Stromal cell of bone marrow (primary cell): ENCODE measurements at places on chromosomes 2 and 18.

GRCh38 chr2:173938700-173939384 is 26.3 kb downstream of the SP3 start:
- no peak for DNase-seq

DNA sequence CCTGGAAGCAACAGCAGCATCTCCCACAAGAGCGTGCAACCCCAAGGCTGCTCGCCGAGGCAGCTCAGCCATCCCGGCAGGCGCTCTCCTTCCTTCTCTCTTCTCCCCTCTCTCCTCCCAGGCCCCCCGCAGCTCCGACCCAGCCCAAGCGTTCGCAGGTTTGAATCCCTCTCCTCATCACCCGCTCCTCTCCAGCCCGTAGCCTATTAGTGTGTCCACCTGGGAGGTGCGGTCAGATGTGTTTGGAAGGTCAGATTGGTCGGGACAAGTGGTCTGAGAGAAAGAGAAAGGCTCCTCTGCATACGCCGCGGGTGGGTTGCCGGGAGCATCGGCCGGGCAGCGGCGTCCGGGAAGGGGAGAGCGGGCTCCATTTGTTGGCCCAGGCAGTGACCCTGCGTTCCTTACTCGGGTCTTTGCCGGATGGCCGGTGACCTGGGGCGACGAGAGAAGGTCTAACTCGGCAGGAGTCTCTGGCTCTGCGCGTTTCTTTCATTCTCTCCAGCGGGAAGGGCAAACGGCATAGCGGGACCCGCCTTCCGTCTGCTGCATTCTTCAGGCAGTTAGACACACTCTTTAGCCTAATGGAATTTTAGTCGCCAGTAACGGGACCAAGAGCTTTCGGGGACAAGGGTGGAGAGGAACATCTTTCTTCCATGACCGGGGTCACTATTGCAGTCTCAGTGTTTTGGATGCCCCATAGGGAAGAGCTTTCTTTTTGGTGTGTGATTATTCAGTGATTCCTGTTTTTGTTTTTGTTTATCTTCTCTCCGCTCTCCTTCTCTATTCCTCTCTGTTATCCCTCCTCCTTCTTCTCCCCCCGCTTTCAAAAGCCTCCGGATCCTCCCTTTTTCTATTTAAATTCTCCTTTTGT is 1.1 kb upstream of the TMEFF2 start:
- no peak for DNase-seq

DNA sequence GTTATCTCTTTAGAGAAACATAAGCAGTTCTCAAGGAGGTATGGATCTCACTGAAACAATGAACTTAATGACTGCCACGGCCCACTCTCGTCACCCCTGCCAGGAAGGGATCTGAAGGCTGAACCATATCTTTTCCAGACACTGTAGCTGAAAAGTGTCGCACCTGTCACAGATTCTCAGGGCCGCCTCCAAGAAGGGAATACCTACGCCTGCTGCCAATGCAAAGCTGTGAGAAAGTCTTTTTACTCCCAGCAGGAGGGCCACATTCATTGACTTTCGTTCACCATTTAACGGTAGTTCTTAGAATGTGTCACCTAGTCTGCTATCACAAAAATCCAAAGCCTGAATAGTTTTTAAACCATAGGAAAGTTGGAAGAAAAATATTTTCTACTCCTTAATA is 66.7 kb upstream of the SH3BP4 start:
- DNase-seq = no peak

DNA sequence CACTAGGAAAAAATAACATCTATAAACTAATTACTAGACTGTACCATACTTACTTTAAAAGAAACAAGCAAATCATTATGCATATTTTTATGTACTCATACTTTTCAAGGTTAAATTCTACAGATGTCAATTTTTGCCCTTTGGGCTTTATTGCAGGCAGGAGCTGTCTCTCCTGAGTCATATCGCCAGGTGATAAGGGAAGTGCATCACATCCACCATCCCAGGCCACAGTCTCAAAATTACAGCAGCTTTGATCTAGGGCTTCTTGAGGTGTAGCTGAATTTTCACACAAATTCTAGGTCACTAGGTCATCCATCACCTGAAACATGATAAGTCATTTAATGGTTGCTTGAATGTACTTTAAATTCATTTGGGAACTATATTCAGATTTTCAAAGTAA is 38.4 kb upstream of the FRZB start:
- no peak for DNase-seq

DNA sequence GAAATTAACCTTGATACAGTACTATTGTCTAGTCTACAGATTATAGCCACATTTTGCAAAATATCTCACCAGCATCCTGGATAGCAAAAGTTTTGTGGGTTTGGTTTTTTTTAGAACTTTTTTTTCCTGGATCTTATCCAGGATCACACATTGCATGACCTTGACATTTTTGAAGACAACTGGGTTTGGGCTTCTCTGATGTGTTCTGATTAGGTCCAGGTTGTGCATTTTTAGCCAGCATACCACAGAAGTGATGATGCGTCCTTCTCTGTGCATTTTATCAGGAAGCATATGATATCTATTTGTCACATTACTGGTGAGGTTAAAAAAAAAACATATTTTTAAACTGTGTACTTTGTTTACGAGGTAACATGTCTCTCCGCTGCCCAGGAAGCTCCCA is 221.0 kb upstream of the OSR1 start:
- DNase-seq = no peak

- DNase-seq = peak; percentile 55
Observed at GRCh38 chr2:164558450-164558849, 62.8 kb downstream of the GRB14 start.

- no peak for DNase-seq
Observed at GRCh38 chr2:89775885-89776284, 1084.4 kb downstream of the RPIA start.

GRCh38 chr2:150643114-150643725 is 155.8 kb upstream of the RND3 start:
- DNase-seq = no peak

DNA sequence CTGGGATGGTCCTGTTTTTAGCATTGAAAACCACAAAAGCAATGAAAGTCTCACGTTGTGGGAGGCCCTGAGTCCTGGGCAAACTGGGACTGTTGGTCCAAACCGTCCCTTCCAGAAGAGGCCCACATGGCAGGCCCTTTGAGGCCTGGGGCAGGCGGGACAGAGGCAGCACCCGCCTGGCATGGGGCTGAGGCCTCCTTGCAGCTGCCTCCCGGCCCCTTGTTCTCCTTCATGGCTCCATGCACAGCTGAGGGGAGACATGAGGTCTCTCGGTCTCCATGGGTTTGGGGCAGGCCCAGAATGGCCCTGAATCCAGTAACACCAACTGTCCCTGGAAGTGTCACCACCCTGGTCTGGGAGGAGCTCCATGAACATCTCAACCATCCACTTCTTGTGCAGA is 61.9 kb downstream of the RRM2 start:
- DNase-seq = no peak

GRCh38 chr2:237864444-237864931 is 5.1 kb downstream of the RAMP1 start:
- no peak for DNase-seq

- no peak for DNase-seq
Observed at GRCh38 chr2:134148843-134149472, 104.9 kb upstream of the MGAT5 start.

GRCh38 chr2:231590614-231591013 is 2.0 kb upstream of the TEX44 start:
- DNase-seq = no peak

GRCh38 chr2:133498662-133499585 is 69.3 kb downstream of the NCKAP5 start:
- no peak for DNase-seq

DNA sequence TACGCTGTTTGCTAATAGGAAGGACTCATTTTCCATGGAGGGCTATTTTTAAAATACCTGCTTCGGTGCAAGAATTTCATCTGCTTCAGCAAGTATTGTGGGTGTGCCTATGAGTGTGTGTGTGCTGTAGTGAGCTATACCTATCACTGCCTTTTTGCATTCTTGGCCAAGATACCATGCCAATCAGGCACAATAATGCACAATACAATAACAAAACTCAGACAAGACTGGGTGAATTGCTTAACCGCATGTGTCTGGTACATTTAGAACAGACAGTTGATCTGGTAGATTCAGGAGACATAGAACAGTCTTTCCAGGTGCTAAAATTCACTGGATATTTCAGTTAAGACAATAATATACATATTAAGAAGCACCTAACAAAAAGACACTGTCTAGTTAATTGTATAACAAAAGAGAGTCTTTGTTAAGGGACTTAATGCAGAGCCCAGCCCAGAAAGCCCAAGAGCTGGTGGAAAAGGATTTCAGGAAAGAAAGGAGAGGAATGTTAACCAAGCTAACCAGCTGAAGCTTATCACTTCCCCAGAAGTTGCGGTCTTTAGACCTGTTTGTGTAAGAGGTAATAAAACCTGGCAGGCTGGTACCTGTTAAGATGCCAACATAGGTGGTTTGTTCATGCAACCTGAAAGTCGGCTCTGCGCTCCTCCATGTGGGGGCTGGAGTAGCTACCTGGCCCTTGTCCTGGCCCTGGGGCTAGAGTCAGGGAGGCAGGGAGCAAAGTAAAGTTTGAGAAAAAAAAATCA is 153.3 kb upstream of the RBMS1 start:
- no peak for DNase-seq

GRCh38 chr2:137964066-137964858 is at the start of gene HNMT:
TSS of gene HNMT (plus strand) at chr2:137964473. CDS start at chr2:137964492, 19 bp downstream.
- DNase-seq = peak; percentile 53

DNA sequence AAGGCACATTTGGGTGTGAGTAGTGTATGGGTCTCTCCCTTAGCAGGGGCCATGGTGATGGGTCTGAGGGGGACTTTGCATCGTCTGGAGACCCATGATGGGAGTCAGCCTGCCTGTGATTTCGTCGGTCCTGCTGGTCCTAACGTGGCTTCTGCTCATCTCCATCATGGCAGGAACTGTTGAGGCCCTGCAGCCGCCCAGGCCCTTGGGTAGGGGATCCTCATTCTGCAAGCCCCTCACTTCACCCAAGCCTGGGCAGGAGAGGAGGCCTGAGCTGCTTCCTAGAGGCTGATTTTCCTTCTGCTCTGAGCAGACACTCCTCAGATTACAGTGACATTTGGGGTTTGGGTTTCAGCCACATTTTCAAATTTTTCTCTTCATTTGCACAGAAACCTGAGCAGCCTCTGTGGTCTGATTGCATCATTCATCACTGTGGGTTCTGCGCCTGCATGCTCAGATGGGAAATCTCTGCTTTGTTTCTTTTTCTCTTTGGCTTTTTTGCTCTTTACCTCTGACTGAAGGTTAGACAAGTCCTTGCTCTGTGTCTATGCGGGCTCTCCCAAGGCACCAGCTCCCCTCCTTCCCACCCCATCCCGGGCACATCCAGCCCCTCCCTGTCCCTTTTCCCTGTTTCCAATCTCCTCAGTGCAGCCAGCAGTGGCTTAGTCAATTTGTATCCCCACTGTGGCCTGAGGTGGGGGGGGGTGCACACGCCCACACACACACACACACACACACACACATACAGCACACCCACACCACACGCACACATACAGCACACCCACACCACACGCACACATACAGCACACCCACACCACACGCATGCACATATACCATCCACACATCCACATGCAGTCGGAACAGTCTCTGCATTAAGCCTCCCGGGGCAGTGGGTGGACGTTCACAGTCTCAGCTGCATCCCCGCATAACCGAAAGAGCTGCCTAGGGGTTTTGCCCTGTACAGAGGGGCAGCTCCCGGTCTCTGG is 305.4 kb upstream of the HS6ST1 start:
- DNase-seq = peak; percentile 90

DNA sequence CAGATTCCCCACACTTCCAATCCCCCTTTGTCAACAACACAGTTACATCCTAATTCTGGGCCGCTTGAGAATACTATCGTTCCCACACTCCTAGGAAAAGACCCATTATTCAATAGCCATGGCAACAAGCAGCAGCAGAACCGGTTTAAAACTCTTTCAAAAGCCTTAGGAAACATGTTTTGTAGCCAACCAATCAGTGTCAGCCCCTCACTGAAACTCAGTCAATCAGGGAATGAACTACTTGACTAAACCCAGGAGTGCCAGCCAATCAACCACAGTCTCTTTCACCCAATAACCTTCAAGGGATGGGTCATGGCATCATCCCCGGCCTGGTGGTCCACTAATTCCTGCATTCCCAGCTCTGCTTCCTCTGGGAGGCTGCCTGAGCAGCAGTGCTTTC is 204.8 kb upstream of the HS6ST1 start:
- no peak for DNase-seq

GRCh38 chr2:168097431-168097830 is 150.0 kb downstream of the STK39 start:
- no peak for DNase-seq

DNA sequence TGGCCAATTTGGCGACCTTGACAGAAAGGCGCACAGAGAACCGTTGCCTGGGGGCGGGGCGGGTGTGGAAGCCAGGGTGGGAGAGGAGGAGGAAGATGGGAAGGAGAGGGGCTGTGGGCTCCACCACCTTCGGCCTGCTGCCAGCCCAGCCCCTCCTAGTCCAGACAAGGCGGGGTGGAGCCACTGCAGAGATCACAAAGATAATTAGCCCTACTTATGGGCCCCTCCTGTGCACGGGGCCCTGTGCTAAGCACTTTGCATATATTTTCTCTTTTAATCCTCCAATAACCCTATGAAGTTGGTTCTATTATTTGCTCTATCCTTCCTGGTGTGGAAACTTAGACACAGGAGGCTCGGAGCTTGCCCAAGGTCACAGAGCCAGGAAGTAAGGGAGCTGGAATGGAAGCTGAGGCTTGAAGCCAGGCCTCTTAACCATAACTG is 13.7 kb upstream of the ECEL1 start:
- DNase-seq = no peak

DNA sequence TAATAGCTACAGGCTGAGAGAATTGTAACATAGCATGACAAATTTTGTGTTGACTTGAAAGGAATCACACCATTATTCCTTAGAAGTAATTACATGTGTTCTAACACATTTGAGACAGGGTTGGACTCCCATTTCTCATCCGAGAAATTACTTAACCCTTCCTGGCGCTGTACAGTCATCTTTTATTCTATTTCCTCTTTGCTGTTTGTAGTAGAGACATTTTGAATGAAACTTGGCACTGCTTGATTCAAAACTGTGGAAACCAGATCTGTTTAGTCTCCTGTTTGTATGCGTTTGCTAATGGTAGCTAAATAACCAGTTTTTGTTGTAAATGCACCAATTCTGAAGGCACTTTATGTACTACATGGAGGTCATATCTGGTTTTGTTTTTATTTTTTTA is 231.9 kb downstream of the ALPK2 start:
- no peak for DNase-seq
